ENCODE measurements at places on chromosomes 7 and 10.

DNA sequence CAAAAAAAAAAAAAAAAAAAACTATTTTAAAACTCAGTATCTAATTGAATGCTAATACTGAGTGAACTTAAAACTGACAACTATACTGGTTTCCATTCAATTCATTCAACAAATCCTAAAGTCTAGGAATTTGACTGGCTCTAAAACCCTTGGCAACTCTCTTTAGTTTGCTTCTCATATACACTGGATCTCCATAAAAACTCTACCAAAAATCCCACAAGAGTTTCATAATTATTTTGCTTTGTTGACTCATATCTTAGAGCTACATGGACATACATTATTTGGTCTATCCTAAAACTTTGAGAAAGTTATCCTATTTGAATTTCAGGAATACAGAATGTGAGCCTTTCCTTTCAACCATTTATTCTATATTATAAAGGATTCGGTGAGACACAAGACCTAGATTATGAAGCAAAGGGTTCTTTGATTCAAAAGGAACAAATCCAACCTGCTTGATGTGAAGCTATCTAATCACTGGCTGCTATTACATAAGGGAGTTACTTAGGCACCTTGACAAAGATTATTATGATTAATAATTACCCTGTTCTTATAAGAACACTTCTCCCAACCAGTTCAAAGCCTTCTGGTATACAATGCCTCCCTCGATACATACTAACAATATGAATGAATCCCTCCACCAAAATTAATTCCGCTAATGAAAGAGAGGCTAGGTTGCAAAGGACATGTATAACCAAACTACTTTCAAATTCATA, 15.8 kb upstream of the KMT2E start:
- DNase-seq = no peak

DNA sequence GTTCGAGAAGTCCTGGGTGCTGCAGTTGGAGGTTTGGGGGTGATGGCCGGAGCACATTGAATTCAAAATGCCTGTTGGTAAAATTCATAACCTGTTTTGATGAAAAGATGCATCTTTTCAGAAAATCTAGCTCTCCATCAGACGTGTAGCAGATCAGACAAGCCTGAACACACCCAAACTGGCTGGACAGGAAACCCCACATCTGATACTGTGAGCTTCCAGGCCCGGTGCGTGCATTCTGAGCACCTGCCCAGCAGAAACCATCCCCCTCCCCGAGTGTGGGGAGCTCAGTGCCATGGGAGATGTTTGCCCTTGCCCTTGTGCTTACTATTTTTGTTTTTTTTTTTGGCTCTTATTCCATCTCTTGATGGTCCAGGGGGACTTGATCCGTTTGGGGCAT, 417.1 kb downstream of the TCERG1L start:
- no peak for DNase-seq

GRCh38 chr10:59791601-59792000, 38.3 kb upstream of the MRLN start:
- no peak for DNase-seq

- DNase-seq = no peak
Measured at GRCh38 chr7:24778543-24779282, 21.4 kb upstream of the GSDME start.

DNA sequence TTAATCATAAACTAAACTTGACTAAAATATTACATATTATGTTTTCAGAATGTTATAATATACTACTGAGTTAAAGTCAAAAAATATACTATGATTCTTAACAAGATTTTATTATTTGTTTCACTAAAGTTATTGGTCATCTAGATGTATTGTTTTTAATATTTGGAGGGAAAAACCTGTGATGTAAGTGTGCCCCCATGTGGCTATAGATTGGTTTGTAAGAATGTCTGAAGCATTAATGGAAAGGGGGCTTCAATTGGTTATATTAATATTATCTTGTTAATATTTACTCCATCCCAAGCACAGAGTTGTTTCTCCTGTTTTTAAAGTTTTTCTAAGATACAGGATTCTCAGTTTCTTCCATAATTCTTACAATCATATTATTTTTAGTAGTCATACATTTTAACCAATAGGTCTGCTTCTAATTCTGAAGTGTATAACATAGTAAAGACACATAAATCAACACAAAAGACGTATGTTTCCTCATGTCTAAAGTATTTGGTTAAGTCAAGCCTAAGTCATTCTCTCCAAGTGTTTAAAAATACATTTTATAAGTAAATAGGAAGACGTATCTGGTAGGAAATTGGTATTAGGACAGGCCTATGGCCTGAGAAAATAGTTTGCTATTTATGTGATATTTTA, 58.0 kb downstream of the GNAT3 start:
- no peak for DNase-seq

DNA sequence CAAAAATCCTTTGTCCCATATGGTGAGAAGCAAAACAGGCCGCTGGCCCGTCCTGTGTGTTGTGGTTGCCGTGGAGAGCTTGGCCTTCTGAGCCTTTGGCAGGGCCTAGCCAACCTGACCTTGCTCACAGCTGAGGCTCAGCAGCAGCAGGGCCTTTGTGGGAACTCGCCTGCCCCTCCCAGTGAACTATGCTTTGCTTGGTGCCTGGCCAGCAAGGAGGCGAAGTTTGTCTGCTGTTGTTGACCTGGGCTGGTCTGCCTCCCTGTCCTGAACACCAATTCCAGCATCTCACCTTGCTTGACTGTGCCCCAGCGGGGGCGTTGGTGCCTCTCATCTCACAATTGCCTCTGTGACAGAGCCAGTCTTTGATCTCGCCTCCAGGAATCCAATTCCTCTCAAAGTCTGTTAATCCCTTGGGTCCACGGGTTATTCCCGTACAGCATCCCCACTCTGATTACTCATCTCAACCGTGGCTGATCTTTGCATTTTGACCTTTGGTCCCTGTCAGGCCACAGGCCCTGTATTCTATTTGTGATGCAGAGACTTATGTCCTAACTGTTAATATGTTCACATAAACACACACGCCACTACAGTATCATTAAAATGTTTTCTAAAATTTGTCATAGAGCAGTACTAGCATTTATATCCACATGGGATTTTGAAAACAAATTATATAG, 22.6 kb downstream of the EPDR1 start:
- no peak for DNase-seq

- DNase-seq = no peak
Measured at GRCh38 chr10:77586719-77587415, 50.7 kb downstream of the KCNMA1 start.

GRCh38 chr10:60400366-60400765, 10.7 kb upstream of the ANK3 start:
- DNase-seq = no peak

GRCh38 chr10:119377451-119377957, 165.0 kb downstream of the RGS10 start:
- DNase-seq = no peak

- no peak for DNase-seq
Measured at GRCh38 chr7:7821517-7821916, 103.1 kb upstream of the RPA3 start.

DNA sequence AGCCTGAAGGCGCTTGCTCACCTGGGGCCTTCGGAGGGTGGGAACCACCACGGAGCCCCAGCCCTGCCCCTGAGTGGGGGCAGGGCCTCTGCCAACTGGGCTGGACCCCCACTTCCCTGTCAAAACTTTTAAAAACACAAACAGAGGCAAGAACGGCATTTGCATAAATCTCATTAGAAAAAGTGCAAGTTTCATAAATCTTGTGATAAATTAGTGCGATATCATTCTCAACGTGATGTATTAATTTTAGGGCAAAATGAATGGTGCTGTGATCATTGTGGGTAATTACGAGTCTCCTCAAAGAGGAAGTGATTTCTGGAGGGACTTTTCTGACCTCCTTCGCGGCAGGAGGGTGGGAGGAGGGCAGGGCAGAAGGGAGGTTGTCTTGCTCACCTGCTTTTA, 98.3 kb downstream of the CDH23 start:
- DNase-seq = no peak

DNA sequence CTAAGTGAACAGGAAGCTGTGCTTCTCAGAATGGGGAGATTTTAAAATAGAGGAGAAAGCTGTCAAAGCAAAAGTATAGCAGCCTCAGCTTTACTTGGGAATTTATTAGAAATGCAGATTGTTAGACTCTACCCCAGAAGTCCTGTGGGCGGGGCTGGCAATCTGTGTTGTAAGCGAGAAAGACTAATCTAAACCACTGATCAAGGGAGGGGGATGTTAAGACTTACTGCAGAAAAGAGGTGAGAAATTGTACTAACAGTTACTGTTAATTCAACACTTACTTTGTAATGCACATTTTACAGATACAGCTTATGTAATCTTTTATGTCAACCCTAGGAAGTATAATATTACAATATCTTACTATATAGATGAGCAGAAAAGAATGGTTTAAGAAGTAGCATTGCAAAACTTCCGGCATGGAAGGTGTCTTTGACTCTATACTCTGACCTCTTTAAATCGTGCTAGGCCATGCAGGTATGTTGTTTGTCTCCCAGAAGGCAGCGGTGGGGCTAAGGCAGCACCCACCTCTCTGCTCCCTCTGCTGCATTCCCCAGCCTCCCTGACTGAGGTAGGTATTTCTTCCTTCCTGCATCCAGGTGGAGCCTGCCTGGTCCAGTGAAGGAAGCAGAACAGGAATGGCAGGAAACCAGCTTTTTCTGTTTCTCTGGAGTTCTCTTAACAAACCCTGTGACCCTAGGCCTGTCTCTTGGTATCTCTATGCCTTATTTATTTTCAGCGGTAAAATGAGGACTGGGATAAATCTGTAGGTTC, 462.2 kb downstream of the AUTS2 start:
- no peak for DNase-seq

- DNase-seq = no peak
Measured at GRCh38 chr7:112452102-112452888, 2.0 kb downstream of the IFRD1 start.

DNA sequence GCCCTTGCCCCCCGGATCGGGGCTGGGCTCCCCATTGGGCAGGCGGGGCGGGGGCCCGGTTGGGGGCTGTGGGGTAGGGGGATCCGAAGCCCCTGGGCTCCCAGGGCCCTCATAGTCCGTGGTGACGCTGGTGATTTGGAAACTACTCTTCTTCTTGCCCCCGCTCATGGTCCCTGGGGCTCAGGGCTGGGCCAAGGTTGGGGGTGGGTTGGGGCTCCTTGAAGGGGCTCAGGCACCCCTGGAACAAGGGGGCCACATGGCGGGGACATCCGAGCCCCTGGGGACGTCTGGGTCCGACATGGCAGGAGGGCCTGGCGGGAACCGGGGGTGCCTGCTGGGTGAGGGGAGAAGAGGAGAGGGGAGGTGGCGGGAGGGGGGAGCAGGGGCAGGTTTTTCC, 1.1 kb downstream of the TSC22D4 start:
- DNase-seq = no peak

DNA sequence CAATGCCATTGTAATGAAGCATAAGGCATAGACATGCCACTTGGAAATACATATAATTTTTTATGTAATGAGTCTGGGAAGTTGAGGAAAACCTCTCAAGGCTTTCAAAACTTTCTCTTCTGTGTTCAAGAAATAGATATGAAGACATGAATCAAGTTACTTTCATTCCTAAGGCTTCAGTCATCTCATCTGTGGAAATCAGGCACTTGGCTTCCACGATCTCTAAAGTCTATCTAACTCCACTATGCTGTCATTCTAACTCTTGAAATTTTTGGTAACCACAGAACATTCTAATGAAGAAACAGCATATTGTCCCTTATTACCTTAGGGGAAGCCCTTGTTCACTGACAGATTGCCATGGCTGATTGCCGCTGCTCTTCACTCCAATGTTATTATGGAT, 242.6 kb downstream of the CNTNAP2 start:
- DNase-seq = no peak

DNA sequence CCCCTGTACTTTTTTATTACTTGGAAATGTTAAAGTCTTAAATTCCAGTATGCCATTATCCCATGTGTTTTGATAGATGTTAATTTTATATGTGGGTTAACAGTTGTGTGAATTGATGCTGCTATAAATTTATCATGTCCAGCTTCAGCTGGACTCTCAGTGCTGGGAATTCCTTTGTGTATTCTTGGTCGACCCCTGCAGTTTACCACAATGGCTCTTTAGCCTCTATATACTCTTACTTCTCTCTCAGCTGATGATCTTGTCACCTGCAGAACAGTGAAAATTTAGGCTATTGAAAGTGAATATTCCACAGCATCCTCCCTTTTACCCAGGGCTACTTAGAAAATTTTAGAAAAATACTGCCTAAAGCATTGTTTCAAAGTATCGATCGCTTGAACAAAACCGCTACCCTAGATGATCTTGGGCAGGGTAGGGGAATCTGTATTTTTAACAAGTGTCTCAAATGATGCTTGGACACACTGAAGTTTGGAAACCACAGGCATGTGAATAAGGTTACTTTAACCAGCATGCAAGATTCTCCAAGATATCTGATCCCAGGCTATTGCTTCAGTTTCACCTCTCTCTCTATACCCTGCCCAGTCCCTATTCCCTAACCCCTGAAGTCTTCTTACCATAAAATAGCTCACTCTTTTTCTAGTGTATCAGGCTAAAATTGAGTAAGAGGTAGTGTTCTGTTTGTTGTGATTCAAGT, 25.4 kb downstream of the LCOR start:
- no peak for DNase-seq

DNA sequence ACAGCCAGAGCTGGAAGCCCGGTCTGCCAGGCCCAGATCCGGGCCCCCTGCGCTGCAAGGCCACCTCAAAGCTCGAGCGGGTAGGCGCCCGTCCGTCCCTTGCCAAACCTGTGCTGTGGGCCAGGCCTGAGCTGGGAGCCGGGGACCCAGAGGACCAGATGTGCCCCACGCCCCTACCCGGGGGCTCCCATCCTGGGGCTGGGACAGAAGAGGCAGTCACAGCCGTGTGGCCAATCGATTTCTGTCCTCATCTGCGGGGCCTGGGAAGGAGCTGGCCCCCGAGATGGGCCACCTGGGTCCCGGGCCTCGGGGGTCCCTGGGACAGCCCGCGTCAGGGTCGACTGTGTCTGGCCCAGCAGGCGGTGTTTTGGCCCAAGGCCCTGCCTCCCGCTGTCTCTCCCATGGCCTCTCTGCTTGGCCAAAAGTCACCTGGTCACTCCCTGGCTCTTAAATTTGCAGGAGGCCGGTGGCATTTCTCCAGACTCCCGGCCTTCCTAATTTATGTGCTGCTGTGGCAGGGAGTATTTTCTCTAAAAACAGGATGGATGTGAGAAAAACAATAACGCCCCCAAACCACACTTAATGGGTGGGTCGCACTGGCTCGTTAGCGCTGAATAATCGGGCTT, 63.8 kb downstream of the UNCX start:
- no peak for DNase-seq

DNA sequence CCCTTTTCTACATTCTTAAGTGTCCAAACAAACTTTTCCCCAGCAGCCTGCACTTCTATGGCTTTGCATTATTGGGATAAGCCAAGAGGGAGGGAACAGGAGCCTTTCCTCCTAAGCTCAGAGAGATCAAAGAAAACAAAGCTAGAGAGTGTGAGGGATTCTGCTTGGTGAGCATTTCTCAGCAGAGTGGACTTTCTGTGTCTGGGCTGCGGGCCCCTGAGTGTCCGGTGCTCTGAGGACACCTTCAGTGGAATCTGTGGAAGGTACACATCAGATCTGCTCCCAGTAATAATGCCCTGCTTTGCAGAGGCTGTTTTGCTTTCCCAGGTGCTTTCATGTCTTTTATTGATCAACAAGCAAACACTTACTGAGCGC, 50.2 kb downstream of the KCNMA1 start:
- no peak for DNase-seq
